Testis (tissue), 5 donors: ENCODE measurements at places on chromosomes 3 and 15. TPM values are rescaled to one million over a fixed set of nuclear protein-coding genes. Genes with fewer than 3 reads are reported as not detected.
A peak's percentile ranks its signal among the peaks of the same experiment; 100 is the strongest.

The CLDN16 gene
- total RNA-seq: 0.19 TPM

The CLRN1 gene
- total RNA-seq: 0.43 TPM

The CHST13 gene
- 13.3 TPM for total RNA-seq

DNA sequence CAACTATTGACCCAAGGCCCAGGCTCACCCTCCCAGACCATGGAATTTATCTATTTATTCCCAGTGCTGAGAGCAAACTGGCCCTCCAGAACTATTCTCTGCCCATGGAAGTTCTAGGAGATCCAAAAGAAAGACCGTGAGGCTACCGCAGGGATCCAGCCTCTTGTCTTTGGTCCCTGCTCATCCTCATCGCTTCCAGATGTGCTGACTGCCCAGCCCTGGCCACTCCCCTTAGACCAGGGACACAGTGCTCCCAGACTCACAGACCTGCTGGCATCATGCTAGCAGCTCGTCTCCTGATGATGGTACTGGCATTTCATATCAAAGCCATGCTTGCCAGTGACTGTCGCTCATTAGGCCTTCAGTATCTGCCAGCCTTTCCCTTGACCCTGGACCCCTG is 405.7 kb upstream of the PPP2R3A start:
- no peaks in the 10 kb centered on the region for H3K4me1 ChIP-seq
- no peak overlapping the region for H3K27ac ChIP-seq
- H3K27me3 ChIP-seq: no peaks in the 10 kb centered on the region
- H3K36me3 ChIP-seq: no peaks in the 10 kb centered on the region
- no peak overlapping the region for H3K4me3 ChIP-seq

GRCh38 chr3:194136519-194137007 is 615 bp downstream of the HES1 start:
- peak overlapping the region; percentile 93 for H3K27ac ChIP-seq
- peaks cover 44% of the 10 kb centered on the region for H3K4me1 ChIP-seq
- H3K4me3 ChIP-seq: peak overlapping the region; percentile 56
- no peaks in the 10 kb centered on the region for H3K36me3 ChIP-seq

GRCh38 chr3:120119846-120120510 is 25.7 kb upstream of the GSK3B start:
- H3K4me1 ChIP-seq: no peaks in the 10 kb centered on the region
- H3K4me3 ChIP-seq: no peak overlapping the region

The PSTPIP1 gene
- total RNA-seq: 5.0 TPM

DNA sequence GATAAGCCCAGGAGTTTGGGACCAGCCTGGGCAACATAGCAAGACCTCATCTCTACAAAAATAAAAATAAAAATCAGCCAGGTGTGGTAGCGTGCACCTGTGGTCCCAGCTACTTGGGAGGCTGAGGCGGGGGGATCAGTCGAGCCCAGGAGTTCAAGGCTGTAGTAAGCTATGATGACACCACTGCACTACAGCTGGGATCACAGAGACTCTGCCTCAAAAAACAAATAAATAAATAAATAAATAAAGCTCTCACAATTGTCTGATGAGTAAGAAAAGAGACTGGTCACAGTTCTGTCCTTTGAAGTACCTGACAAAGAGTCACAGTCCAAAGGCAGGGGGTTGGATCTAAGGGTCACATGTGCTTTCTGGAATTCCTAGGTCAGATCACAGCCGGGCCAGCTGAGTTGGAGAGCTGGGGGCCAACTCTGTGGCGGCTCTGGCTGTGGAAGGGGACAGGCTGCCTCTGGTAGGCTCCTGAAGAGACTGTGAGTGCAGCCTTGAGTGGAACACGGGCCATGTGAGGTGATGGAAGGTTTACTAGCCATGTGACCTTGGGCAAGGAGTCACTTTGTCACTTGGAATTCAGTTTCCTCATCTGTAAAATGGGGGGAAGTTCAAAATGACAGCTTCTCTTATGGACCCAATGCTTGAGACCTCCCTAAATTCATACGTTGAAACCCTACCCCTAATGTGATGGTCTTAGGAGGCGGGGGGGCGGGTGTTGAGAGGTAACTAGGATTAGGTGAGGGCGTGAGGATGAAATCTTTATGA is 47.2 kb downstream of the WHAMM start:
- H3K4me3 ChIP-seq: no peak overlapping the region
- DNase-seq: no peak
- peaks cover 3% of the 10 kb centered on the region for H3K4me1 ChIP-seq
- no peak overlapping the region for H3K27ac ChIP-seq
- no peaks in the 10 kb centered on the region for H3K36me3 ChIP-seq
- H3K27me3 ChIP-seq: no peaks in the 10 kb centered on the region

GRCh38 chr3:53823956-53824657 is 22.1 kb downstream of the CHDH start:
- H3K27ac ChIP-seq: no peak overlapping the region
- no peak for DNase-seq
- H3K27me3 ChIP-seq: no peaks in the 10 kb centered on the region
- peak overlapping the region; percentile 0 for H3K4me3 ChIP-seq

DNA sequence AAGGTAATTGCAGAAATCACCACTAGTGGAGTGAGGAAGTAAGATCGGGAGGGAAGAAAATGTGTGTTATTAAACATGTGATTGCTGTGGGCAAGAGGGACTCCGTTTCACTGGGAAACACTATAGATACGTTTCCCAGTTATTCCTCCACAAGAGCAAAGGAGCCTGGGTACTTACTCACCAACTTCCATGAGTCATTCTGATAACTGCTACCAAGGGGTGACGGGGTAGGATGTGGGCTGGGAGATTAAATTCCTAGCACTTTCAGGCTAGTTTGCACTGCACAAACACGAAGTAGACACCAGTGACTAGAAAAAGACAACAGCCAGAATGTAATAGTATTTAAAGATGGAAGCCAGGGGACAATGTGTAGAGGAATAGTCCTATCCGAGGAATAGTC is 812.9 kb upstream of the CFAP20DC start:
- H3K4me3 ChIP-seq: no peak overlapping the region
- no peaks in the 10 kb centered on the region for H3K36me3 ChIP-seq
- no peaks in the 10 kb centered on the region for H3K4me1 ChIP-seq
- no peak for DNase-seq

DNA sequence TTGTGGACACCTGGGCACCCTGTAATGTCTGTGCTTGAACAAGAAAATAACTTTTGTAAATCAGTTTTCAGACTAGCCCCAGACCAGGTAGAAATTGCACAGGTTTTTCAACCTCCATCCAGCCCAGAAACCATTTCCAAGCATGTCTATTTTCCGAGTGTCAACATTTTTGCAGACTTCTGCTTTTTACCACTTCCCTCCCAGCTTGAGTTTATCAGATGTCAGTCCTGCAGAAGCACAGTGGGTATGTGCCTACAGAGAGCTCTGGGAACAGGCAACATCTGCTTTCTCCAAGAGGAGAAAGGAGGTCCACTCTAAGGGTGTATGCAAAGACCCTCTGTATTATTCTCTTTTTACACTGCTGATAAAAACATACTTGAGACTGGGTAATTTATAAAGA is 83.9 kb downstream of the LRRK1 start:
- peaks cover 6% of the 10 kb centered on the region for H3K4me1 ChIP-seq
- DNase-seq: peak; percentile 9
- H3K36me3 ChIP-seq: no peaks in the 10 kb centered on the region
- no peak overlapping the region for H3K4me3 ChIP-seq
- no peak overlapping the region for H3K27ac ChIP-seq

DNA sequence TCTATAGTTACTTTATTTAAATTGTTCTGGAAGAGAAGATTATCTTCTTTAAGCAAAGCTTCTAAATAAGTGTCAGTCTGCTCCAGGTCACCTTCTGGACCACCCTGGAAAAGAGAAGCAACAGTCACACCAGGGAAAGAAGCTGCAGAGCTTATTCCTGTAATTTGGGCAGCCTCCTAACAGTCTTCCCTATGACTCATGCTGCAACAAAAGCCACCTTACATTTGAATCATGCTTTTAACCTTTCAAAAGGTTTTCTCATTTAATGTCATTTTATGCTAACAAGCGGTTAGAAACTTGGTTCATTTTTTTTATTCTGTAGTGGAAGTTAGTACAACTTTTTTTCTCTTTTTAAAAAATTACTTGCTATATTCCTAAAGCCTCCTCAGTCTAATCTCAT is 5.3 kb upstream of the GUCA1C start:
- H3K27ac ChIP-seq: no peak overlapping the region
- H3K36me3 ChIP-seq: no peaks in the 10 kb centered on the region
- H3K4me3 ChIP-seq: no peak overlapping the region
- DNase-seq: no peak
- no peaks in the 10 kb centered on the region for H3K4me1 ChIP-seq
- H3K27me3 ChIP-seq: no peaks in the 10 kb centered on the region

GRCh38 chr3:177589911-177590381 is 392.7 kb upstream of the TBL1XR1 start:
- no peaks in the 10 kb centered on the region for H3K4me1 ChIP-seq
- H3K4me3 ChIP-seq: no peak overlapping the region
- no peak for DNase-seq
- no peaks in the 10 kb centered on the region for H3K36me3 ChIP-seq

- H3K27ac ChIP-seq: no peak overlapping the region
- H3K4me1 ChIP-seq: no peaks in the 10 kb centered on the region
- no peak overlapping the region for H3K4me3 ChIP-seq
- H3K27me3 ChIP-seq: no peaks in the 10 kb centered on the region
Measured at GRCh38 chr3:156768390-156768789, 57.8 kb upstream of the LEKR1 start.

DNA sequence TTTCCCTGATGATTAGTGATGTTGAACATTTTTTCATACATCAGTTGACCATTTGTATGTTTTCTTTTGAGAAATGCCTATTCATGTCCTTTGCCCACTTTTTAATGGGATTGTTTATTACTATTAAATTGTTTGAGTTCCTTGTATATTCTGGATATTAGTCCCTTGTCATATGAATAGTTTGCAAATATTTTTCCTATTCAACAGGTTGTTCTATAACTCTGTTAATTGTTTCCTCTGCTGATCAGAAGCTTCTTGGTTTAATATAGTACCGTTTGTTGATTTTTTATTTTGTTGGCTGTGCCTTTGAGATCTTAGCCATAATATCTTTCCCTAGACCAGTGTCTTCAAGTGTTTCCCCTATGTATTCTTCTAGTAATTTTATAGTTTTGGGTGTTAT is 189.0 kb upstream of the RARB start:
- H3K27me3 ChIP-seq: no peaks in the 10 kb centered on the region
- no peak overlapping the region for H3K27ac ChIP-seq
- no peak for DNase-seq
- H3K36me3 ChIP-seq: no peaks in the 10 kb centered on the region
- no peak overlapping the region for H3K4me3 ChIP-seq

The HDC gene
- 1.6 TPM for total RNA-seq

DNA sequence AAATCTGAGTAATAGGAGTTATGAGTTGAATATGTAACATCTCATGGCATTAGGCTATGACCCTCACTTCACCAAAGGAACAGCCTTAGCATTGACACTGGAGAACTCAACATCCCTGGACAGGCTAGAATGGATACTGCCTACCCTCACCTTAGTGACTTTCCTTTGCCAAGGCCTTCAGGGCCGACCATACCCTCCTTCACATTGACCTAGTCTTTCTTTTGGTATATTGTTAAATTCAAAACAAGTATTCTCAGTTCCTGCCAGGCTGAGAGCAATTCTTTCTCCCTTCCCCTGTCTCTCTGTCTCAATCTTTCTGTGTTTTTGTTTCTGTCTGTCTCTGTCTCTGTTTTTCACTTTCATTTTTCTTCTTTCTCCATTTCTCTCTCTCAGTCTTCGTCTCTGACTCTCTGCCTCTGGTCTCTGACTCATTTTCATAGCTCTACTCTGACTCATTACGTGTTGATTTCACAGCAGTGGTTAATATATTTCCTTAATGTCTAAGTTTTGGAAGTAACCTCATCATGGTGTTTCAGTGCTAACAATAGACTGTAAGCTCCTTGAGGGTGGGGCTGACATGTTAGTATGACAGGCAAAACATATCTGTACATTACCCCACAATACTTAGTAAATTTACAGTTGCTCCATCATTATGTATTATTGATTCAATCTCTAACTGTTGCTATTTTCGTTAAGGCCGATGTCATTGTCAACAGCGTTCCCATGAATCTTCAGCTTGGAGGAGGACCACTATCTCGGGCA is 32.5 kb downstream of the PARP15 start:
- no peaks in the 10 kb centered on the region for H3K4me1 ChIP-seq
- H3K27ac ChIP-seq: no peak overlapping the region
- H3K36me3 ChIP-seq: no peaks in the 10 kb centered on the region
- H3K27me3 ChIP-seq: no peaks in the 10 kb centered on the region
- DNase-seq: no peak

The GRM7 gene
- total RNA-seq: 2.0 TPM

GRCh38 chr3:86578071-86578470 is 412.9 kb downstream of the VGLL3 start:
- DNase-seq: no peak
- H3K27ac ChIP-seq: no peak overlapping the region
- H3K4me3 ChIP-seq: no peak overlapping the region
- H3K36me3 ChIP-seq: no peaks in the 10 kb centered on the region

GRCh38 chr3:65672871-65673815 is 365.6 kb downstream of the MAGI1 start:
- H3K4me1 ChIP-seq: no peaks in the 10 kb centered on the region
- no peaks in the 10 kb centered on the region for H3K27me3 ChIP-seq
- H3K36me3 ChIP-seq: no peaks in the 10 kb centered on the region
- no peak overlapping the region for H3K27ac ChIP-seq
- H3K4me3 ChIP-seq: no peak overlapping the region

GRCh38 chr3:158531334-158531733 is 39.7 kb upstream of the MLF1 start:
- H3K36me3 ChIP-seq: no peaks in the 10 kb centered on the region
- H3K27me3 ChIP-seq: no peaks in the 10 kb centered on the region
- H3K27ac ChIP-seq: no peak overlapping the region
- no peaks in the 10 kb centered on the region for H3K4me1 ChIP-seq
- no peak for DNase-seq

DNA sequence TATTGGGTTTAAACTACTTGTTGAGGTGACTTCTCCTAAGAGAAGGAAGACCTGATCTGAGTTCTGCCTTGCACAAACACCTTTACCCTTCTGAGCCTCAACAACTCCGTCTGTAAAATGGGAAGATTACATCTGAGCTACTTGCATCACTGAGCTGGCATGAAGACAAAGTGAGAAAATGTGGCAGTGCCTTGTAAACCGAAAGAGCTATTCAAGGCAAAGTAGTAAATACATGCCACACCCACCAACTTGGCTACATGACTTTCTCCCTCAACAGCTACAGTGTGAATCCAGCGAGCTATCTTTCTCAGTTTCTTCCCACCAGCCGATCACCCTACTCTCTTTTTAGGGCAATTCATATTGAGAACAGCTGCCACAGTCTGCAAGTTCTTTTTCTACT is 148.3 kb downstream of the FOXB1 start:
- no peaks in the 10 kb centered on the region for H3K4me1 ChIP-seq
- no peak for DNase-seq
- no peak overlapping the region for H3K27ac ChIP-seq
- H3K4me3 ChIP-seq: no peak overlapping the region
